ENCODE measurements at places on chromosomes 13 and 19. TPM values are rescaled to one million over a fixed set of nuclear protein-coding genes. Genes with fewer than 3 reads are reported as not detected.

DNA sequence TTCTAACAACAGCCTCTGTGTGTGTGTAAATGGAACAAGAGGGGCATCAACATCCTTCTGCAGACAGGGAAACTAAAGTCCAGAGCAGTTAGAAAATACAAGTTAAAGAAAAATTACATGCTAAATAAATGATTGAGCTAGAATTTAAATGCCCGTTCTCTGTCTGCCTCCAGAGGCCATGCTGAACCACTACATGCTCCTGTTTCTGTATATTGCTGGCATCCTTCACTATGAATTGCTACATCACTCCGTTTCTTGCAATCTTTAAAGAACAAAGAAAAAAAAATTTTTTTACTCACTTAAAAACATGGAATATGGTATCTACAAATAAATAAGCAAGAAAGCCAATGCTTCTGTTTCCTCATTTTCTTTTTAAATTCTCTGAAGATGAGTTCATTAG is 47.9 kb downstream of the DCT start:
- DNase-seq, result no peak

GRCh38 chr19:35085947-35086346 is 29.7 kb upstream of the FXYD3 start:
- no peak for DNase-seq

DNA sequence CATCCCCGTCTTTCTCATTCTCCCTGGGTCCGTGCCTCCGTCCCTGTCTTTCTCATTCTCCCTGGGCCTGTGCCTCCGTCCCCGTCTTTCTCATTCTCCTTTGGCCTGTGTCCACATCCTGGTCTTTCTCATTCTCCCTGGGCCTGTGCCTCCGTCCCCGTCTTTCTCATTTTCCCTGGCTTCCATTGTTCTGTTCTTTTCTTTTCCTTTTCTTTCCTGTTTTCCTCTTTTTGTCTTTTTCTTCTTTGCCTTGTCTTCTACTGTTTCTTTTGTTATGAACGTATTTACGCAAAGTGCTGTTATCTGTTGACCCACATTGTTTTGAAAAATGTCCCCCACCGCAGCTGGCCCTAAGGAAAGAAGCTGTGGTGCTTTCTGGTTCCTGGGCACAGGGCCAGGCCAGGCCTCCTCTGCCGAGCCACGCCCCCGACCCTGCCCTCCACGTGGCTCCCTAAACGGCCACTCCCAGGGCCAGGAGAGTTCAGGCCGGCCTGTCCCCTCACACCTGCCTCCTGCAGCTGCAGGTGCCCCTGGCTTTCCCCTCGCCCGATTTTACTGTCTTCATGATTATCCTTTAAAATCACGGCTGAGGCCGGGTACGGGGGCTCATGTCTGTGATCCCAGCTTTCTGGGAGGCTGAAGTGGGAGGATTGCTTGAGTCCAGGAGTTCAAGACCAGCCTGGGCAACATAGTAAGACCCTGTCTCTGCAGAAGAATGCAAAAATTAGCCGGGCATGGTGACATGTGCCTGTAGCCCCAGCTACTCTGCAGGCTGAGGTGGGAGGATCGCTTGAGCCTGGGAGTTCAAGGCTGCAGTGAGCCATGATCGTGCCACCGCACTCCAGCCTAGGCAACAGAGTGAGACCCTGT is 14.0 kb upstream of the TMPRSS9 start:
- DNase-seq, result no peak

DNA sequence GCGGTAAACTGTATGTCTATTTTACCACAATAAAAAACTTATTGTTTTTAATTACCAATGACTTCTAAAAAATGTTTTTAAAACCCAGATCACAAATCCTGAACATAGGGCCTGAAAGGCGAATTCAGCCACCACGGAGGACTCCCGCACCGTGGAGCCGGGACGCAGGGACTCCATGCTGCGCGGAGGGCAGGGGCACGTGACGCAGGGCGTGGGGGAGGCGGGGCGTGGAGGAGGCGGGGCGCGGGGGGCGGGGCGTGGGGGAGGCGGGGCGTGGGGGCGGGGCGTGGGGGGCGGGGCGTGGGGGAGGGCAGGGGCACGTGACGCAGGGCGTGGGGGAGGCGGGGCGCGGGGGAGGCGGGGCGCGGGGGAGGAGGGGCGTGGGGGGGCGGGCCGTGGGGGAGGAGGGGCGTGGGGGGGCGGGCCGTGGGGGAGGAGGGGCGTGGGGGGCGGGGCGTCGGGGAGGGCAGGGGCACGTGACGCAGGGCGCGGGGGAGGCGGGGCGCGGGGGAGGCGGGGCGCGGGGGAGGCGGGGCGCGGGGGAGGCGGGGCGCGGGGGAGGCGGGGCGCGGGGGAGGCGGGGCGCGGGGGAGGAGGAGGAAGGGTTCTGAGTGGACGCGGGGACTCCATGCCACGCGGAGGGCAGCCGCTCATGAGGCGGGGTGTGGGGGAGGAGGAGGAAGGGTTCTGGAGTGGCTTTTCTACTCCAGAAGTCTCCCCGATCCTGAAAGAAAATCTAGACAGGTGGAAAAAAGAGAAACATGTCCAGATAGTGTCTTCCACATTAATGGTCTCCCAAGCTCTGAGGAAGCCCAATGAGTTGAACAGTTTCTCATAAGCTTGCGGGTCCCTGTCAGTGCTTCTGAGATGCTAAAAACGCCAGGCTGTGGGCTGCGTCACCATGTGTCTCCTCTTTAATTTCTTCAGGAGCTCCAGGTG is 4.4 kb upstream of the PROZ start:
- DNase-seq, result peak; percentile 73

GRCh38 chr19:15111758-15112157 is 4.6 kb downstream of the SYDE1 start:
- no peak for DNase-seq

DNA sequence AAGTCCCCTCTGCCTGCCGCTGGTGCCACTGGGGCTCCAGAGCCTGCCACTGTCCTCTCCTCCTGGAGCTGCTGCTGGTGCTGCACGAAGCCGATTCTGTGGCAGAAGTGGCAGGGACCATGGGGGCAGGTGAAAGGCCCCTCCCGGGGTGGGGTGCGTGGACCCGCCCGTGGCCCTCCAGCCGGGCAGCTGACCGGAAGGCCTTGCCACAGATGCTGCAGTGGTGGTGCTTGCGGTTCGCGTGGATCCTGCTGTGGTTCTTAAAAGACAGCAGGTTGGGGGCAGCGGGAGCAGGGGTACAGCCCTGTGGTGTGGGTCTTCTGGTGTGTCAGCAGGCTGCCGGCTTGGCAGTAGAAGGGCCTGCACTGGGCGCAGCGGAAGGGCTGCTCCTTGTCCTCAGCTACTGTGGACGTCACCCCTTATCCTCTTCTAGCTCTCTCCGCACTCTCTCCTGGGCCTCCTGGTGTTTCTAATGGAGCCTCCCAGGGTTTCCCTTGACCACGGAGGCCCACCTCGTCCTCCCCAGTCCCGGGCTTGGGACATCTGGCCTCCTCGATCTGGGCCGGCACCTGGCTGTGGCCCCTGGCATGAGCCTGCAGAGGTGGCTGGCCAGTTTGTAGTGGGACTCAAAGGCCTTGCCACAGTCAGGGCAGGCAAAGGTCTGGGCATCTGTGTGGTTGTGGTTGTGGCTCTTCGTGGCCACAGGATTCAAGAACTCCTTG is 380.4 kb downstream of the OLFM4 start:
- no peak for DNase-seq

DNA sequence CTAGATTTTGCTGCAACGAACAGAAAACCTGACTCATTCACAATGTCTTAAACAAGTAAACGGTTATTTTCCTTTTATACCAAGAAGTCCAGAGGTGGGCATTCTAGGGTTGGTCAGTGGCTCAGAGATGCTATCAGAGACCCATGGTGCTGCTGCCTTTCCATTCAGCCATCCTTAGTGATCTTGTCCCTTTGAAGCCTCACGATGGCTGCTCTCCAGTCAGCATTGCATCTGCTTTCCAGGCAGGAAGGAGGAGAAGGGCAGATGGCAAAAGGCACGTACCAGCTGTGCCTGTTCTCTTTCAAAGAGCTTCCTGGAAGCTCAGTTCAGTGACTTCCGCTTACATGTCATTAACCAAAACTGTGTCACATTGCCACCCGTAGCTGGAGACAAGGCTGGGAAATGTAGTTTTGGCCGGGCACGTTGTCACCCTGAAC is 30.1 kb downstream of the WDFY2 start:
- DNase-seq, result no peak

GRCh38 chr19:511101-511851 is 4.0 kb downstream of the TPGS1 start:
- no peak for DNase-seq

DNA sequence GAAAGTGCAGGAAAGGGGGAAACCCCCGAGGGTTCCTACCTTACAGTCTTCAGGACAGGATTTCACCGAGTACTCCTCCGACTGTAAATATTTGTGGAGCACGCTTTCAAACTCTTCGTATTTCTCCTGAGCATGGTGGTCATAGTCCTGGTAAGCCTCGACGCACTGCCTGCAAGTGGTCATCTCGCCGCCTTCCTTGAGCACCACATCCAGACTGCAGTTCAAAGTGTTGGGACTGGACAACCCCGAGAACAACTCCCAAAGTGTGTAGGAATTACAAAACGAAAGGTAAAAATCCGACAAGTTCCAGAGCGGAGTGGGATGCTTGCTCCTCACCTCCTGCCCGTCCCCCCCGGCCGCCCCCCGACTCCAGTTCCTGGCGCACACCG is 349.7 kb downstream of the LIG4 start:
- DNase-seq, result no peak

DNA sequence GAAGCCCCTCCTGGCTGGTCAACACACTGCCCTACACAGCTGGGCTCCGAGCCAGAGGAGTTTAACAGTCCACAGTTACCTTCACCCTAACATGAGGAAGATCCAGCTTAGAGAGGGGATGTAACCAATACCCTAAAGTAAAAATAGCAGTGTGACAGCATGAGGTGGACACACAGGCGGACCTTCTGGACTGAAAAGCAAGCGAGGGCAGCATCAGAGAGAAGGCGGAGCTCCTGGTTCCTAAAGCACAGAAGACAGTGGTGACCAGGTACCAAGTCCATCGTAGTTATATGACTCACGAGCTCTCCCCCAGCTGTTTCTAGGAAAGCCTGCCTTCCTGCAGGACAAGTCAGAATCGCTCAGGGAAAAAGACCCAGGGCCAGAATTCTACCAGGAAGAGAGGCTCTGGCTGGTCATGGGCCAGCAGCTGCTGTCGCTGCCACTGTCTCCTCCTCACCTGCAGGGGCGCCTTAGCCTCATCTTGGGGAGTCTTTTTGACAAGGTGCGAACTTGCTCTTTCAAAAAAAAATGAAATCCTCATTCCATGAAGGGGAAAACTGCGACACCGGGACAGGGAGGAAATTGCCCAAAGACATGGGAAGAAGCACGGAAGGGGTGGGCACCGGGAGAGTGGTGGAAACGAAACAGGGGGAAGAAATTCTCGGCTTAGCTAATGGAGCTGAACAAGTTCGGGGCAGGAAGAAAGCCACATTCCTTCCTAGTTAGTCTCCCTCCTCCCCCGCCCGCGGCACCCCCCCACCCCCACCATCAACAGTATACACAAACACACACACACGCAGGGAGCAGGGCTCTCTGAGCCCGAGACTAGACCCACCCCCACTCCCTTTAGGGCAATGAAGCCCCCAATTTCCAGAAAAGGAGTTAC is 1.7 kb downstream of the ELL start:
- DNase-seq, result peak; percentile 87

GRCh38 chr19:38537071-38537936 is 80.4 kb downstream of the MAP4K1 start:
- DNase-seq, result no peak

Gene GPC6
- 3.5 TPM for total RNA-seq

Gene ZNF69
- total RNA-seq, result 20.0 TPM

Gene FCGBP
- total RNA-seq, result 77.3 TPM

Gene KLHL1
- total RNA-seq, result not detected

Gene ADGRE3
- 0.44 TPM for total RNA-seq

Gene PNMA8C
- 0.98 TPM for total RNA-seq

All from breast epithelium (tissue), 4 donors.